Suppressor macrophage treated with lipopolysaccharide for 4 hours (primary cell): ENCODE measurements at places on chromosomes 11 and 22.

GRCh38 chr22:38122616-38123015 lies 12.1 kb upstream of the BAIAP2L2 start:
- no peak for DNase-seq

DNA sequence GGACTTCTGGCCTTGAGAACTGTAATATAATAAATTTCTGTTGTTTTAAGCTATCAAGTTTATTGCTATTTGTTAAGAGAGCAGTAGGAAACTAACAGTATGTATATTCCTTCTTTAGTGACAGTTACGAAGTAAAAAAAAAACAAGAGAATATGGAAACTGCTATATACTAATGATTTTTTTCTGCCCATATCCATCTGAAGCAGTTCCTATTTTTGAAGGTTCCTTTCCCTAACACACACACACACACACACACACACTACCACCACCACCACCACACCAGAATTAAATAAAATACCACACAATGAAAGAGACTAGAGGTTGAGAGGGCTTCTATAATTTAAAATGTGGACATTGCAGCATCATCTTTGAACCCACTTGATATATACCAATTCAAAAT lies 44.4 kb upstream of the CARD18 start:
- no peak for DNase-seq

GRCh38 chr11:128580612-128581011 lies 6.7 kb downstream of the ETS1 start:
- DNase-seq: no peak

- DNase-seq: no peak
Measured at GRCh38 chr11:20873054-20873453, 203.7 kb downstream of the NELL1 start.

- no peak for DNase-seq
Measured at GRCh38 chr11:34493468-34493867, 20.1 kb downstream of the ELF5 start.

GRCh38 chr11:61052182-61052972 lies 49.9 kb upstream of the CD5 start:
- DNase-seq: no peak

DNA sequence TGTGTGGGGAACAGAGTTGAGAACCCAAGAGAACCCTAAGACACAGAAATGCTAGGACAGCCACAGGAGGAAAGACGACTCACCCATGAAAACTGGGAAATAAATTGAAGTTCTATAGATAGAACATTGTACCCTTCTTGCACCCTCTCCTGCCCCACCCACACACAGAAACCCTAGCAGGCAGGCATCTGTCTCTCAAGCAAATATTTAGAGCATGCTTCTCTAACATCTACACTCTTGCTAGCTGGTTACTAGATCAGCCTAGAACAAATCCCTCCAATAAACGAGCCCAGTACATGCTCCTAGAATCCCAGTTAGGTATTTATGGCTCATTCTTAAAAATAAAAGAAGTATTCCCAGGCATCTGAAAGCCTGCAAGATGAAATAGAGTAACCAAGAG lies 32.1 kb upstream of the CLPB start:
- DNase-seq: no peak

DNA sequence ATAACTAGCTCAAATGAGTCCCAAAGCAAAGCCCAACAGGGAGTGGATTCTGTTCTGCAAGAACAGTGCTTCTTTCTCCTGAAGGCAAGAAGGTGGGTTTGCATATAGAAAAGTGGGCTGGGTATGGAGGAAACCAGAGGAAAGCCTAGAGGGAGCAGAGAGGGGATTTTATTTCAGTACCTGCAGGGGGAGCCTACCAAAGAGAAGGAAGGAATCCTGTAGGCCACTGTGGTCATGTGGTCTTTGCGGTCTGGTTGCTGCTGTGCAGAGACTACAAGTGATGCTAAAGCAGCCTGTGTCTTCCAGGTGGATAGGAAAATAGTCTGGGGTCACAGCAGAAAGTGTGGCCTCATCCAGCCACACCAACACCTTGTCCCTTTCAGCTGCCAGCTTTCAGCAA lies 33.2 kb upstream of the ZBTB16 start:
- DNase-seq: no peak

- DNase-seq: no peak
Measured at GRCh38 chr11:116065986-116066385, 561.8 kb upstream of the CADM1 start.

- DNase-seq: no peak
Measured at GRCh38 chr22:29301716-29302401, 4.6 kb upstream of the GAS2L1 start.

DNA sequence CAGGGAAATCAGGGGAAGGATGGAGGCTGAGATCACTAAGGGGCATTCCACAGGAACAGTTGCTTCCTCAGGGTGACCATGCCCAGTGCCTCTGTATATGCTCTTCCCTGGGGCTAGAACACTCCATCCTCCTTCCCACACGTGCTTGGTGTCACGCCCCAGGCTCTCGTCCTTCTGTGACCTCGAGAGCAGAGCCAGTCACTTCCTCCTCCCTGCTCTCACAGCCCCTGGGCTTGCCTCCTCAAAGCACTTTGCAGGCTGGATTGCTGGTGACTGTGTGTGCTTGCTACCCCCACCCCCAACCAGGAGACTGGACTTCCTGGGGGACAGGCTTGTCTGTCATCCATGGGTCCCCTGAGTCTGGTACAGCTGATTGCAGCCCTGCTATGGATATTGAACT lies 56.5 kb upstream of the AMPD3 start:
- DNase-seq: peak; percentile 93

- no peak for DNase-seq
Measured at GRCh38 chr11:119470317-119471291, 47.6 kb upstream of the THY1 start.

DNA sequence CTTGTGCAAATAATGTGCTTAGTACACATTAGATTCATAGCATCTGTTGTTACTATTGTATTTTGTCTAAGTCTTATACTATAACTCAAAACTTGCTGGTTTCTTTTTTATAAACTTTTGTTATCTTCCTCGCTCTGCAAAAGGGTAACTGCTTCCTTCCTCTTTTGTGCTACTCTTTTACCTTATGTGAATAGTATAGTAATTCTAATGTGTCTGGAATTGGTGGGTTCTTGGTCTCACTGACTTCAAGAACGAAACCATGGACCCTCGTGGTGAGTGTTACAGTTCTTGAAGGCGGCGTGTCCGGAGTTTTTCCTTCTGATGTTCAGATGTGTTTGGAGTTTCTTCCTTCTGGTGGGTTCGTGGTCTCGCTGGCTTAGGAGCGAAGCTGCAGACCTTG lies 563.1 kb upstream of the LUZP2 start:
- no peak for DNase-seq

GRCh38 chr22:26545827-26546226 lies 33.6 kb upstream of the TFIP11 start:
- no peak for DNase-seq

GRCh38 chr11:21861314-21861713 lies 331.6 kb upstream of the ANO5 start:
- no peak for DNase-seq
